Astrocyte (in vitro differentiated cells and primary cell): ENCODE measurements at places on chromosomes 3 and 15. TPM values are rescaled to one million over a fixed set of nuclear protein-coding genes. Genes with fewer than 3 reads are reported as not detected.

GRCh38 chr15:42549032-42549491 is 424 bp downstream of the HAUS2 start:
- H3K27me3 ChIP-seq = no peaks in the 10 kb centered on the region
- peak overlapping the region; percentile 94 for H3K4me3 ChIP-seq
- no peaks in the 10 kb centered on the region for H3K36me3 ChIP-seq
- peaks cover 8% of the 10 kb centered on the region for H3K4me1 ChIP-seq
- DNase-seq = peak; percentile 18

GRCh38 chr15:47027322-47027946 is 689.9 kb upstream of the SEMA6D start:
- no peak overlapping the region for H3K4me3 ChIP-seq
- DNase-seq = no peak
- no peak overlapping the region for H3K27ac ChIP-seq
- H3K4me1 ChIP-seq = no peaks in the 10 kb centered on the region
- no peaks in the 10 kb centered on the region for H3K36me3 ChIP-seq

DNA sequence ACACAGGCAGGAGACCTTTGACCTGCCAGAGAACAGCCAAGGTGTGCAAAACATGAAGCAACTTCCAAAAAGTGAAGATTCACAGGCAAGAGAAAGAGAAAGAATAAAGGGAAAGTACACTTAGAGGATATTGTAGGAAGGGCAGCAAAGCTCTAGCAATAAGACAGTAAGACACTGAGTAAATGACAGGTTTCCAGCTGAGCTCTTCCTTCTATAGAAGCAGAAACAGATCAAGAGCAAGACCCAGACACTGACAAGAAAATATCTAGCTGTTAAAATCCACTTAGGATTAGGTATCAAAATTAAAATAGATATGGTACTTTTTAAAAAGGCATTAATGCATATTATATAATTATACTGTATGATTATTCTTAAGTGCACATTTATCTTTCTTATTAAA is 333.4 kb downstream of the RAP2B start:
- DNase-seq = no peak
- H3K27ac ChIP-seq = no peak overlapping the region
- H3K4me1 ChIP-seq = no peaks in the 10 kb centered on the region
- no peaks in the 10 kb centered on the region for H3K36me3 ChIP-seq
- H3K4me3 ChIP-seq = no peak overlapping the region

DNA sequence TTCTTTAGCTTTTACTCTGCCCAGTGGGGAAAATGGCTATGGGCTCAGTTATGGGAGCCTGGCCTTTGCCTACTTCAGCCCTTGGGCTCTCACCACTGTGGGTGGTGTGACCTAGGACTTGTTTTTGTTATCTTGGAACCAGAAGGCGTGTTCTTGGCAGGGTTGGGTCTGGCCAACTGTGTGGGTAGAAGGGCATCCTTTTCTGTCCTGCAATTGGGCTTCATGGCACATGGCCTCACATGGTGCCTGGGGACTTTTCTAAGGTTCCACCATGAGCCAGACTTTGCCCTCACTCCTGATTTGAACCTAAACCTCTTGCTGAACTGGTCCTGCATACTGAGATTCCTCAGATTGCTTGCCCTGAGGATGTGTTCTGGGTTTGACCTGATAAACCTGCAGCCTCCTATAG is 1.7 kb downstream of the GLYCTK start:
- no peaks in the 10 kb centered on the region for H3K36me3 ChIP-seq
- DNase-seq = no peak
- H3K27me3 ChIP-seq = no peaks in the 10 kb centered on the region
- no peak overlapping the region for H3K4me3 ChIP-seq
- peaks cover 9% of the 10 kb centered on the region for H3K4me1 ChIP-seq
- no peak overlapping the region for H3K27ac ChIP-seq

ABHD17C gene
- total RNA-seq = 9.5 and 10.2 TPM in 2 replicates

CD276 gene
- total RNA-seq = 220 and 225 TPM in 2 replicates

ITIH3 gene
- 0.16 and 0.36 TPM in 2 replicates for total RNA-seq

DNA sequence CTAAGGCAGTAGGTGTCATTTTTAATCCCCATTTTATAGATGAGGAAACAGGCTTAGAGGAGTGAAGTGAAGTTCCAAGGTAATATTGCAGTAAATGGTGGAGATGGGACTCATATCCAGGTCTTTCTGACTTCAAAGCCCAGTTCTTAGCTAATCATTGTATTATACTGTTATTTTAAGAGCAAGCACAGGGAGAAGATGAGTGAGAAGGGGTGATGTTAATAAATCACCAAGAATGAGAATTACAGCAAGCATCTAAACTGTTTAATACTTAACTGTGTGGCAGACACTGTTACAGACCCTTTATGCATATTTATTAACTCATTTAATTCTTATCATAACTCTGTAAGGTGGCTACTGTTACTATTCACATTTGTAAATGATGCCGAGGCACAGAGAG is 61.2 kb downstream of the VPS8 start:
- no peak overlapping the region for H3K4me3 ChIP-seq
- H3K27ac ChIP-seq = no peak overlapping the region
- H3K36me3 ChIP-seq = peaks cover 11% of the 10 kb centered on the region
- H3K27me3 ChIP-seq = no peaks in the 10 kb centered on the region
- DNase-seq = no peak

GRCh38 chr3:6935970-6936369 is 75.1 kb downstream of the GRM7 start:
- H3K27ac ChIP-seq = no peak overlapping the region
- DNase-seq = no peak
- H3K27me3 ChIP-seq = no peaks in the 10 kb centered on the region
- H3K4me1 ChIP-seq = no peaks in the 10 kb centered on the region

GRCh38 chr3:159806412-159806811 is 182.2 kb upstream of the IL12A start:
- H3K36me3 ChIP-seq = no peaks in the 10 kb centered on the region
- no peak overlapping the region for H3K27ac ChIP-seq
- H3K27me3 ChIP-seq = no peaks in the 10 kb centered on the region
- peaks cover 19% of the 10 kb centered on the region for H3K4me1 ChIP-seq

GRCh38 chr3:117170094-117170493 is 460.5 kb downstream of the TUSC7 start:
- H3K36me3 ChIP-seq = no peaks in the 10 kb centered on the region
- H3K27ac ChIP-seq = no peak overlapping the region
- no peaks in the 10 kb centered on the region for H3K4me1 ChIP-seq
- no peak for DNase-seq
- H3K4me3 ChIP-seq = no peak overlapping the region
- H3K27me3 ChIP-seq = no peaks in the 10 kb centered on the region

CATSPER2 gene
- total RNA-seq = 2.0 and 3.3 TPM in 2 replicates

DNA sequence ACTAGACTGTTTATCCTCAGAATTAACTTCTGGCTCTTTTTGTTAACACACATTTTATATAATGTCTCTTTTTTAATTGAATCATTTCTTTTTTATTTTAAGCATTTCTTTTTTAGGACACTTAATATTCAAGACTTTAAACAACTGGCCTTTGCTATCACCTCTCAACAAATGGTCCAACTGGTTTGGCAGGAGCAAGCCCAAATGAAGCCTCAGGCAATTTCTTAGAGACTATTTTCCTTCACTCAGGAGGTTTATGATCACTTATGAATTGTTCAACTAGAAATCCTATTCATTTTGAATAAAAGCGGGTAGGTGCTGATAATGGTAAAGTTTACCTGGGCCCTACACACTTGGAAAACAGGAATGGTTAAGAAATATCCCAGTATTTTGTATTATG is 705.6 kb upstream of the GBE1 start:
- H3K4me3 ChIP-seq = no peak overlapping the region
- H3K36me3 ChIP-seq = no peaks in the 10 kb centered on the region
- H3K27ac ChIP-seq = no peak overlapping the region
- H3K4me1 ChIP-seq = no peaks in the 10 kb centered on the region
- H3K27me3 ChIP-seq = no peaks in the 10 kb centered on the region

SCAP gene
- 47.9 TPM in 2 replicates for total RNA-seq

GRCh38 chr3:54176106-54176505 is 53.8 kb downstream of the CACNA2D3 start:
- no peak for DNase-seq
- H3K27me3 ChIP-seq = no peaks in the 10 kb centered on the region
- no peaks in the 10 kb centered on the region for H3K4me1 ChIP-seq

- DNase-seq = no peak
- no peaks in the 10 kb centered on the region for H3K27me3 ChIP-seq
- H3K27ac ChIP-seq = no peak overlapping the region
- no peaks in the 10 kb centered on the region for H3K4me1 ChIP-seq
Observed at GRCh38 chr3:36633060-36633459, 131.3 kb downstream of the DCLK3 start.

DNA sequence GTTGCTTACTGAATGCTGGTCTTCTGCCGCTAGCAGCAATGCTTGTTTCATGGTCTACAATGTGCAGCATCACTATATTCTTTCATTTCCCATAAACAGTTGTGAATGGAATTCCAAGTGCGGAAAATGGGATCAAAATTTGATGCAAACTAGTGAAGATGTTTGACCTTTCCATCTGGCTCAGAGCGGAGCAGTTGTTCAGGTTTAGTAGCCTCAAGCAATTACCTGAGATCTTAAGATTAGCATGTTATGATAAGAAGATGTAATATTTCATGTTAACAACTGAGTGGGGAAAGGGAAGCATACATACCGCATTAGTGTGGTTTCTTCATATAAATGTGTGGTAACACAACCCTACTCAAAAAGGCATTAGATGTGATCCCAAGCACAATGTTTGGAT is 221.1 kb upstream of the CFAP20DC start:
- no peaks in the 10 kb centered on the region for H3K4me1 ChIP-seq
- H3K27me3 ChIP-seq = no peaks in the 10 kb centered on the region
- H3K36me3 ChIP-seq = no peaks in the 10 kb centered on the region

- H3K4me1 ChIP-seq = peaks cover 27% of the 10 kb centered on the region
- peak; percentile 88 for DNase-seq
- H3K27ac ChIP-seq = peak overlapping the region; percentile 72
- no peak overlapping the region for H3K4me3 ChIP-seq
- H3K27me3 ChIP-seq = no peaks in the 10 kb centered on the region
- H3K36me3 ChIP-seq = peaks cover 82% of the 10 kb centered on the region
Observed at GRCh38 chr15:48414015-48414414, 82.8 kb downstream of the DUT start.

- H3K27ac ChIP-seq = no peak overlapping the region
- H3K36me3 ChIP-seq = peaks cover 79% of the 10 kb centered on the region
- H3K4me1 ChIP-seq = no peaks in the 10 kb centered on the region
Observed at GRCh38 chr3:50100956-50101845, 12.5 kb downstream of the RBM5 start.

MITF gene
- 6.0 and 6.2 TPM in 2 replicates for total RNA-seq

GRCh38 chr3:191361456-191361855 is 31.1 kb upstream of the UTS2B start:
- H3K4me3 ChIP-seq = no peak overlapping the region
- peaks cover 12% of the 10 kb centered on the region for H3K4me1 ChIP-seq
- DNase-seq = no peak
- peaks cover 54% of the 10 kb centered on the region for H3K36me3 ChIP-seq

DNA sequence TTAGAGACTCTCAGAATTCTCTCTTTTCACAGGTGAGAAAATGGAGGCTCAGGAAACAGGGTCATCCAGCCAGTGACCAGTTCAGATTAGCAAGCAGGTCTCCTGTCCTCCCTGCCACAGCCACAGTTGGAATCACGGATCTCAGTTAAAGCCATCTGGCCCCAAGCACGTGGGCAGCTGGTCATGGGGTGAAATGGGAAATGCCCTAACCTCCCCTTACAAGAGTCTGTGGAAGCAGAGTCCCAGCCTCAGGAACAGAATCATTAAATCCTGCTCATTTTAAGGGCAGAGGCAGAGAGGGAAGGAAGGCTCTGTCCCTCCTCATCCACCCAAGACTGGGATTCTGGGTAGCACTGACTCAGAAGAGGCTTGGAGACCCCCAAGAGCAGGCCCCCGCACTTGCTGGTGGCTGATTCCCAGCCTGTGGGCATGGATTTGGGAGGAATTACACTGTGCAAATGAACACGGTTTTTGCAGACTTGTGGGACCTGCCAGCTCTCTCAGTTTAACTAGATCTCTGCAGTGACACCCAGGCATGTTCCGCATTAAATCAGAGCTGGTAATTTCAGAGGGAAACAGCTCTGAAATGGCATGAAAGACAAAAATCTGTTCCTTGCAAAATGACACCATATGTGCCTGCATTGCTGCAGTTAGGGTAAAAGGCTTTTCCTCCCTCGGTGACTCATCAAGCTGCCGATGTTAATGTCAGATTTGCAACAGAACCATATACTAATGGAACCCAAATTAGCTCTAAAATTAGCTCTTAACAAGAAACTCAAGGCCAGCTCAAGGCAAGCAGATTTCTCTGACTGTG is 89.0 kb downstream of the BDH1 start:
- H3K27me3 ChIP-seq = no peaks in the 10 kb centered on the region
- peak; percentile 75 for DNase-seq
- peak overlapping the region; percentile 35 for H3K4me3 ChIP-seq
- H3K27ac ChIP-seq = peak overlapping the region; percentile 71
- no peaks in the 10 kb centered on the region for H3K36me3 ChIP-seq

DNA sequence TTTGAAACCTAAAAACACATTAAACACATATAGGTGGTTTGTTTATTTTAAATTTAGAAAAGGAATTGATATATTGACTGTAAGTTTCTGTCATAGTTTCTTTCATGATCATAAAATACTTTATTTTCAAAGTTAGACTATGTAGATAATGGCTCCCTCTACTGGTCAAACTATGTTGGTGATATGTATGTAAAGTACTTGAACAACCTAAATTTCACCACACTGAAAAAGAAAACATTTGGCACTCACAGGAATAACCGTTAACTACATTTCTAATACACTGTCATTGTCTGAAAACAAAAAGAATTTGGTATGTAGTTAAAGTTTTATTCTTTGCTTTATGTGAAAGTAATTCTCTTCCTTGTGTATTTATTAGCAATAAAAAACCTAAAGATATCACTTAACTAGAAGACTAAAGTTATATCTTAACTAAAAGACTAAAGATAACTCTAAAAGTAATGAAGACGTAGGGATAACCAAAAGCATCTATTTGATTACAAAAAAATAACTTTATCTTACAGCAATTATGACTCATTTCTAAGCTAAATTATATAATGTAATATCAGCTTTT is 427.5 kb downstream of the VGLL3 start:
- H3K4me3 ChIP-seq = no peak overlapping the region
- no peaks in the 10 kb centered on the region for H3K4me1 ChIP-seq
- H3K27me3 ChIP-seq = no peaks in the 10 kb centered on the region
- H3K27ac ChIP-seq = no peak overlapping the region

DNA sequence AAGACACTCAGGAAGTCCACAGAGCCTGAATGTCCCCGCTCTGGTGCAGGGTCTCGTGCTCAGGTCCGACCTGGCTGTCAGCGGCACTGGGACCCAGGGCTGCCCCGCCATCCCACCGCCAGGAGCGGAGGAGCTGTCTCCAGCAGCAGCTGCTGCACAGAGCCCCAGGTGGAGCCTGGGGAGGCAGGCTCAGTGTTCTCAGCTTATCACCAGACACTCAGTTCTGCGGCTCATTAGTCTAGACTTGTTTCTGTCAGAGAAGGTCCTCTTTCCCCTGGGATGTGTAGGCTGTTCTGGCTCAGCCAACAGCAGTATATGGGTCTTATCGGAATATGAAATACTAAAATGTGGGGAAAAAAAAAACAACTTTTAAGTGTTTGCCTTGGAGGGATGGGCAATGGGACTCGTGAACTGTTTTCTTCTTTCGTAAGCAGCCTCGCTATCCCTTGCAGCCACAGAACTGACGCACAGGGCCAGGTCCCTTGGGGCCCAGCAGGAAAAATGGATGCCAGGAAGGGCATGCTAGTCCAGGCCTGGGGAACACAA is 75.9 kb downstream of the KLF13 start:
- peaks cover 26% of the 10 kb centered on the region for H3K4me1 ChIP-seq
- no peaks in the 10 kb centered on the region for H3K27me3 ChIP-seq
- no peak overlapping the region for H3K4me3 ChIP-seq

ARGFX gene
- total RNA-seq = not detected in 2 replicates

- no peaks in the 10 kb centered on the region for H3K27me3 ChIP-seq
- no peaks in the 10 kb centered on the region for H3K4me1 ChIP-seq
- H3K27ac ChIP-seq = no peak overlapping the region
- no peak overlapping the region for H3K4me3 ChIP-seq
- no peaks in the 10 kb centered on the region for H3K36me3 ChIP-seq
Observed at GRCh38 chr3:40071683-40072238, 237.7 kb upstream of the EIF1B start.

SLC6A11 gene
- total RNA-seq = 0.34 and 0.36 TPM in 2 replicates
